ENCODE measurements at places on chromosomes 4 and X. TPM values are rescaled to one million over a fixed set of nuclear protein-coding genes. Genes with fewer than 3 reads are reported as not detected.

The GRPEL1 gene
- total RNA-seq = 46.1 TPM

The FAM47A gene
- total RNA-seq = not detected

The CT45A5 gene
- total RNA-seq = not detected

The CCDC160 gene
- not detected for total RNA-seq

The MTTP gene
- total RNA-seq = 0.71 TPM

The NKX1-1 gene
- not detected for total RNA-seq

The CACNA1F gene
- total RNA-seq = 0.21 TPM

DNA sequence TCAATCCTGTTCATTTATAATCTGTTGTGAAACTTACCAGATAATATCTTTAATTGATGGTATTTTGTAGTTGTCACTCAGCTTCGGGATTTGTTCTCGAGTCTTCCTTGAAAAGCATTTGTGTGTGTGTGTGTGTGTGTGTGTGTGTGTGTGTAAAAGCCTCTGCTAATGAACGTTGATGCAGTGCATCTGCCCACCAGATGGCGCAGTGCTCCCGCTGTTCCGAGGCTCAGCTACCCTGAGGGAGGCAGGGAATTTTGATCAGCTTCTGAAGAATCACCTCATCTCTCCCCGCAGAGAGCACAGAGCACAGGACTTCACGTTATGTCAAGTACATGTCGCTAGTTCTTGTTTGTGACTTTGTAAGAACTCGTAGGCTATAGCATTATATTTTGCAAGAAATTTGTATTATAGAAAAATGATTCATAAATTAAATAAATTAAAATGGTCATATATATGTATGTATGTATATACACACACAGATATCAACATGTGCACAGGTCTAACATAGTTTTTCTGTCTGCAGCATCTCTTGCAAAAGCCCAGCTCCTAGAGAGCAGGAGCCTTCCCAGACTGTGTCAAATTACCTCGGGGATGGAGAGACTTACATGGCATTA, 316.7 kb upstream of the IGFBP7 start:
- peak; percentile 76 for DNase-seq

GRCh38 chr4:141486375-141486997, 149.9 kb upstream of the IL15 start:
- no peak for DNase-seq

DNA sequence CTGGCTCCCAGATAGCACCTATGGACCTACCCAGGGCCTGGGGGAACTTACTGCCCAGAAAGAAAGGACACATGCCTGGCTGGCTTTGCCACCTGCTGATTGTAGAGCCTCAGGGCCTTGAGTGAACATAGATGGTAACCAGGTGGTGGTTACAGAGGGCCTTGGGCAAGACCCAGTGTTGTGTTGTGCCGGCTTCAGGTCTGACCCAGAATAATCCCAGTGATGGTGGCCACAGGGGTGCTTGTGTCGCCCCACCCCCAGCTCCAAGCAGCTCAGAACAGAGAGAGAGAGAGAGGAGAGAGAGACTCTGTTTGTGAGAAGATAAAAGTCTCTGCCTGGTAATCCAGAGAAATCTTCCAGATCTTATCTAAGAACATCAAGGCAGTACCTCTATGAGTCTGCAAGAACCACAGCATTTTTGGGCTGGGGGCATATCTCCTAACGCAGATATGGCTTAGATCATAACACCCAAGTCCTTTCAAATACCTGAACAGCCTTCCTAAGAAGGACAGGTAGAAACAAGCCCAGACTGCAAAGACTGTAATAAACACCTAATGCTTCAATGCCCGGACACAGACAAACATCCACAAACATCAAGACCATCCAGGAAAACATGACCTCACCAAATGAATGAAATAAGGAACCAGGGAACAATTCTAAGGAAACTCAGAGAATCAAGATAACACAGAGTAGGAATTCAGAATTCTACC, 16.3 kb upstream of the RP2 start:
- no peak for DNase-seq

GRCh38 chrX:27555514-27555913, 34.6 kb upstream of the DCAF8L2 start:
- no peak for DNase-seq

DNA sequence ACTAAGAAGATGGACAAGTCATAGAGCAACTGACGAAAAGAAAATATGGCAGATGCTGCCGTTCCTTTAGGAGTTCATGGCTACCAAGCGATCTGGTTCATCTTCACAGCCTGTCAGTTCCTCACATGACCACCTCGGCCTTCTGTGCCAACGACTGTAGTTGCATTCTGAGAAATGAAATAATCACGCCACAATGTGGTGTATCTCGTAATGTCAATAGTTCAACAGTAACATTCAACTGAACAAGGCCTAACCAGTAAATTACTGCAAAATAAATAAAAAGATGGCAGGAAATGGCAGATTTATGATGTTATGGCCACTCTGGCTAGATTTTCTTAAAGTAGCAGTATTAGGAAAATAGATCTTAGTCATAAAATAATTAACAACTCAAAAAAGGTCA, 4.4 kb downstream of the GPRIN3 start:
- DNase-seq = peak; percentile 51

- no peak for DNase-seq
These were observed 7.3 kb upstream of the DCTD start for GRCh38 chr4:182924497-182924896.

GRCh38 chr4:40857956-40858355, 108.2 kb downstream of the NSUN7 start:
- DNase-seq = no peak

- no peak for DNase-seq
These were observed 157.6 kb upstream of the SH3RF1 start for GRCh38 chr4:169428376-169428775.

GRCh38 chr4:160117686-160118085, 1014.8 kb downstream of the RAPGEF2 start:
- no peak for DNase-seq
